ENCODE measurements at places on chromosomes 5 and 9.

DNA sequence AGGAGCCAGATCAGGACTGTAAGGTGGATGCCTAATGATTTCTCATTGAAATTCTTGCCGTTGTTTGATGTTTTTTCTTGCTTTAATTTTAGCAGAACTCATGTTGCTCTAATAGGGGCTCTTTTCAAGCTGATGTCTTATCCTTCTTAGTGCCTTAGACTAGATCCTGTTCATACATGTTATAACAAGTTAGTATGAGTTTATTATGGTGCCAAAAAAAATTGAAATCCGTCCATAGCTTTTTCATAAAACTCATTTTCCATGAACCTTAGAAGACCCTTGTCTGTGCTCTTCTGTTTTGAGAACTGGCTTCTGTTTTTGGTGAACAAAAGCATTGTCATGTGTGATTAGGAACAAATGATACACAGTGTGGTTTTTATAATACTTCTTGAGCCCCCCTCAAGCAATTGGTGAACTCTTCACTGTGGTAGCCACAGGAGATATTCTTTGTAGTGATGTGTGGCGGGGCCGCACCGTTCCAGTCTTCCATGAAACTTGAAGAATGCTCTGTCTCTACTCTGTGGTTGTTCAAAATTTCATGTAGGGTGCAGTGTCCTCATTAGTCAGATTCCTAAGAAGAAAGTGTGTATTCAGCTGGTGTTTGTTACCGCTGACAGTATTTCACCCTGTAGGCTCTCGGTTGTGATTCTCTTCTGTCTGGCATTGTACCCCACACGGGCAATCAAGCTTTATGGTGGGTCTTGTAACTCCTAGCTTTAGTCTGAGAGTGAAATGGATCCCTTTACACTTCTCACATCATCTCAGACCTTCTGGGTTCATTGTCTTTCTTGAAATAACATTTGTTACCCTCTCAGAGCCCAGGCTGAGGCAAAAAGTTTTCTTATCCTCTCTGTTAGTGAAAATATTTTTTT is 10.7 kb downstream of the OTULIN start:
- DNase-seq = no peak

GRCh38 chr9:103427696-103428095 is 432.6 kb downstream of the CYLC2 start:
- DNase-seq = no peak

GRCh38 chr5:10573487-10574145 is 9.7 kb downstream of the ANKRD33B start:
- no peak for DNase-seq

DNA sequence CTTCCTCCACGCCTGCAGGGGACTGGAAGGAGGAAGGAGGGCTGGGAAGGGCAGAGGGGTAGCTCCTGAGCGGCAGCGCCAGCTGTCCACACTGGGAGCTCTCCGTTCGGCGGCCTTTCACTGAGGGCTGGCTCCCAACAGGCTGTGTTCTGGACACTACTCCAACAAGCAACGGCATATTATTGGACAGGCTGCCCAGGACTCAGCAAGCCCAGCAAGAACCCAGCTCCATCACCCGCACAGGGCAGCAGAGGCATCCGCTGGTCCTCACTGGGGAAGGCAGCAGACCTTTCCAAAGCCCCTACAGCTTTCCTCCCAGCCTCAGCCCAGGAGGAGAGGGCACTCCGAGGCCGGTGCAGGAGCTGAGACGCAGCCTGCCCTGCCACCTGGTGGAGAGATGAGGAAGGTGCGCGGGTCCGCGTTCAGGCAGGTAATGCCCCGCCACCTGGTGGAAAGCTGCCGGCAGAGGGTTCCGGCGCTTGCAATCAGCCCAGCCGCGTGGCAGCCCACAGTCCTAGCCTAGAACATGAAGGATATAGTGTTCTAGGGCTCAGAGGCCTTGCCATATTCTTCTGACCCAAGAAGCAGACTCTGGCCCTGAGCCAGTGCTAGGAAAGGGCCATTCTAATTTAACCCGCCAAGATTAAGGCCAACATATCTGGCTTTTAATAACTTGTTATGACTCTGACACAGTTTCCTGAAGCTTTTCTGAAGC is 74.4 kb downstream of the NRG2 start:
- peak; percentile 86 for DNase-seq

- no peak for DNase-seq
Observed at GRCh38 chr5:61167382-61167781, 5.1 kb upstream of the SMIM15 start.

DNA sequence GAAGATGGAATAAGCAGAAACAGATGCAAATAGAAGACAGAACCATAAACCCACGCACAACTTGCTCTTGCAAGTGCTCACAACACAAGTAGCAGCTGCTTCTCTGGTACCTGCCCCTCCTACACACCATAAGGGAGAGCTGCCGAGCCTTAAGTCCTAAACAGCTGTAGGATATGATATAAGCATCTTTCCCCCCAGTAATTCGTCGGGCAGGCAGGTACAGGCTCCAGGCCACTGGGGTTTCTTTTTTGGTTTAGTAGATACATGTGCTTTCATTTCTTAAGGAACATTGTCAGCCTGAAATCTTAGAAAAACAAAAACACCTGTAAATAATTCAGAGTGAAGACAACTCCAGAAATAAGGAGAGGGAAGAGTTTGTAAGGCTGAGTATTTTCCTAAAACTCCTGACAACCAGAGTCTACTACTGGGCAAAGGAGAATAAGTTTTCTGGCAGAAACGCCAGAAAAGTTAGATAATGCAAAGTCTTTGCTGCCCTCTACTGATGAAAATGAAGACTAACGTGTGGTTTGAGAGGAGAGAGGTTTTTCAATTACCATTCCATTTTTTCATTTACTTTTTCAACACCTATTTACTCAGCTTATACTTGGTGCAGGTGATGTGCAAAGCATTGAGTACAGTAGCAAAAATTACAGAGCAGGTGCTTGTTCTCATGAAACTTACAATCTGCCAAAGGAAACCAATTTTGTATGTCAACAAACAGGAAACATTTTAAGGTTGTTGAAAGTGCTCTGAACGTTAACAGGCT is 20.1 kb upstream of the TCERG1 start:
- no peak for DNase-seq

GRCh38 chr5:86756839-86757238 is 139.1 kb downstream of the COX7C start:
- DNase-seq = no peak

GRCh38 chr5:144298658-144299057 is 128.0 kb downstream of the KCTD16 start:
- no peak for DNase-seq

DNA sequence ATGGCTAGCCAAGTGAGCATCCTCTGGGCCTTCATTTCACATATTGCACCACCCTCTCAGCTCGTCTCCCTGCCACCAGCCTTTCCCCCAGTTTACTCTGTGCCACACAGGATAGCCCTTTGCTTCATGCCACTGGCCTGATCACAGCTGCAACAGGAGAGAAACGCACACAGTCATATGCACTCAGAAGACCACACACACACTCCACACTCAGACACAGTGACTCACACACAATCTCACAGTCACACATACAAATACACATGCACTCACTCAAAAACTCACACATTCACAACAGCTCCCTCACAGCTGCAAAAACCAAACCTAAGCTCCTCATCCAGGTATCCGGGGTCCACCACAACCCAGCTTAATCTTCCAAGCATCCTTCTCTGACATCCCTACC is 38.7 kb downstream of the TTC39B start:
- no peak for DNase-seq

- no peak for DNase-seq
Observed at GRCh38 chr5:71582945-71583584, 4.1 kb upstream of the MCCC2 start.

GRCh38 chr5:132777209-132778069 is at the start of gene SEPTIN8:
Gene SEPTIN8, minus strand, starts transcription at chr5:132777239. Its CDS starts 102 bp downstream, at chr5:132777137.
- DNase-seq = no peak

DNA sequence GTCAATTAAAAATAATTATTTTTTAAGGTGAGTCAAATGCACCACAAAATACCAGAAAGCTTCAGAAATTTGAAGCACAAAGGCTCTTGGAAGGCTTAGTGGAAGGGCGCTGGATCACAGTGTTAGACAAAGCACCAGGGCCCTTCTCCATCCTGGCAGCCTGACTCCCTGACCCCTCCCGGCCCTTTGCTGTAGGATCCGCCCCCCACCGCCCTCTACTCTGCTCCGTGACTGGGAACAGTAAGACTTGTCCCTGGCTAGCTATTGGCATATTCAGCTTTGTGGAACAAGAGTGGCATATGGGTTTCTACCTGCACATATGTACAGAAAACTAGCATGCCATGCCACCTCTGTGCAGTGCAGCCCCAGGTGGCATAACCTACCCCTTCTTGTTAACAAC is 222.1 kb downstream of the SYK start:
- no peak for DNase-seq

DNA sequence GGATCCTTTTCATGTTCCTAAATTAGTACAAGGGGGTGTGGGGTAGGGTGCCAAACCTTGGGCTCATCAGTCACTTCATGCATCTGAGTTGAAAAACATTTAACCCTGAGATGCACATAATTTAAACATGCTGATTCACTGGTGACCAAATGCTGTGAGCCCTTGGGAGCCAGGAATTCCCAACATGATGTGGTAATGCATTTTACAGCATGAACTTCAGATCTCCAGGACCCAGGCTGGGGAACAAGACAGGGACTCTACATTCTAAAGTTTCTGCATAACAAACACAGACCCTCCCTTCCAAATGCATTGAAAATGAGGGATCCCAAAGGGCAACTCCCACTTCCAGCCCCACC is 322.2 kb downstream of the NDUFS4 start:
- no peak for DNase-seq

GRCh38 chr9:129513282-129513681 is 107.6 kb downstream of the C9orf50 start:
- DNase-seq = no peak

DNA sequence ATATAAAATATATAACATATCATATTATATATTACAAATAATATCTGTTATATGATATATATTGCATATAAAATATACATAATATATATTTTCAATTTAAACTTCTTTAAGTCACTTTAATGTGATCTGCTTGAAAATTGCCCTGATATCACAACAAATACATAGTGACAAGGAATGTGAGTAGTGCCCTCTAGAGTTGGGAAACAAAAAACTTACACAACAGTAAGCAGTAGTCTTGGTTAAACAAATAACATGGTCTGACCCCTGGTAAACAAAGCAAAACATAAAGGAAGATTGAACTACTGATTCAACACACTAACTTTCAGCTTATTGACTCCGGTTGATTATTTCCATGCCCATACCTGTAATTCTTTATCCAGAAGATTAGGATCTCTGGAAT is 188.3 kb upstream of the NMUR2 start:
- DNase-seq = no peak

GRCh38 chr5:168786147-168786546 is 207.0 kb upstream of the PANK3 start:
- DNase-seq = no peak

DNA sequence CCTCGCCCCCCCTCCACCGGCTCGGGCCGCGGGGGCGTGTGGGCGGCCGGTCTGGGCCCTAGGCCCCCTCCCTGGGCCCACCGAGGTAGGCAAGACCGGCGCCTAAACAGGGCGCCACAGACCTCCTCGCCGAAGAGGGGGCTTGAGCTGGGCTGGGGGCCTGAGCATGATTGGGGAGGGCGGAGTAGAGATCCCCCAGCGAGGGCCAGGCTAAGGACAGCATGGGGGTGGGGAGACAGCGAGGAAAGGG is 108.9 kb downstream of the PSD2 start:
- no peak for DNase-seq

DNA sequence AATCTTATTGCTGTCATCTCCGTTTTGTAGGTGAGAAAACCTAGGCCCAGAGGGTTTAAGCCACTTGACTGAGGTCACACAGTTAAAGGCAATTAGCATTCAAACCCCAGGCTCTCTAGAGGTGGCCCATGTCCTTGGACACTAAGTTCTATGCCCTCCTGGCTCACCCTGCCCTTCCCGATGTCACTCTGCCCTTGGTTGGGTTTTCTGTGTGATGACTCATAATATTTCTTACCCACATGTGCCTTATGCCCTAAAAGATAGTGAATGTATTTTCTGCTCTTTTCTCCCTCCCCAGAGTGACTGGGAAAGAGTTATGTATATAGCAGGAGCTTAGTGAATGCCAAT is 174.5 kb upstream of the PITX1 start:
- no peak for DNase-seq

GRCh38 chr9:109770101-109770500 is 9.9 kb upstream of the PALM2AKAP2 start:
- DNase-seq = no peak

GRCh38 chr5:96316487-96316886 is 116.6 kb downstream of the PCSK1 start:
- DNase-seq = no peak

- DNase-seq = no peak
Observed at GRCh38 chr9:121274851-121275250, 6.9 kb downstream of the GSN start.

GRCh38 chr5:107253246-107253645 is 417.5 kb downstream of the EFNA5 start:
- no peak for DNase-seq

Data from activated CD4-positive, CD25-positive, alpha-beta regulatory T cell (primary cell).